ENCODE measurements at places on chromosomes 12 and 14. TPM values are rescaled to one million over a fixed set of nuclear protein-coding genes. Genes with fewer than 3 reads are reported as not detected.

GRCh38 chr14:67641902-67642749, 22.4 kb downstream of the ARG2 start:
- no peak for DNase-seq
- no peak overlapping the region for H3K27ac ChIP-seq
- no peak overlapping the region for H3K4me3 ChIP-seq
- H3K36me3 ChIP-seq: peaks cover 5% of the 10 kb centered on the region
- no peaks in the 10 kb centered on the region for H3K27me3 ChIP-seq
- peaks cover 11% of the 10 kb centered on the region for H3K4me1 ChIP-seq

DNA sequence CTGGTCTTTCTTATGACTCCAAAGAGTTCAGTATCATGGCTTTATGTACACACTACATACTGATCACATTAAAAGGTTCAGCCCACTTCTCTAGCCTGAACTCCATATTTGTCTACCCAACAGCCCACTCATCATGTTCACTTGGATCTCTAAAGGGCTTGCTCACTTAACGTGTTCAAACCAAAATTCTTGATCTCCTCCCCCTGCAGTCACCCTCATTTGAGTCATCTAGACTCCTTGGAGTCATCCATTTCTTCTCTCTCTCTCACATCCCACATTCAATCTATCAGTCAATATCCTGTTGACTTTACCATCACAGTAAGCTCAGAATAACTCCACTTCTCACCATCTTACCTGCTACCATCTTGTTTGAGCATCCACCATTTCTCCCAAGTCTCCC, 148.4 kb upstream of the ARID2 start:
- no peak for DNase-seq
- no peak overlapping the region for H3K27ac ChIP-seq
- H3K27me3 ChIP-seq: no peaks in the 10 kb centered on the region
- peaks cover 9% of the 10 kb centered on the region for H3K4me1 ChIP-seq
- H3K4me3 ChIP-seq: no peak overlapping the region
- no peaks in the 10 kb centered on the region for H3K36me3 ChIP-seq

DNA sequence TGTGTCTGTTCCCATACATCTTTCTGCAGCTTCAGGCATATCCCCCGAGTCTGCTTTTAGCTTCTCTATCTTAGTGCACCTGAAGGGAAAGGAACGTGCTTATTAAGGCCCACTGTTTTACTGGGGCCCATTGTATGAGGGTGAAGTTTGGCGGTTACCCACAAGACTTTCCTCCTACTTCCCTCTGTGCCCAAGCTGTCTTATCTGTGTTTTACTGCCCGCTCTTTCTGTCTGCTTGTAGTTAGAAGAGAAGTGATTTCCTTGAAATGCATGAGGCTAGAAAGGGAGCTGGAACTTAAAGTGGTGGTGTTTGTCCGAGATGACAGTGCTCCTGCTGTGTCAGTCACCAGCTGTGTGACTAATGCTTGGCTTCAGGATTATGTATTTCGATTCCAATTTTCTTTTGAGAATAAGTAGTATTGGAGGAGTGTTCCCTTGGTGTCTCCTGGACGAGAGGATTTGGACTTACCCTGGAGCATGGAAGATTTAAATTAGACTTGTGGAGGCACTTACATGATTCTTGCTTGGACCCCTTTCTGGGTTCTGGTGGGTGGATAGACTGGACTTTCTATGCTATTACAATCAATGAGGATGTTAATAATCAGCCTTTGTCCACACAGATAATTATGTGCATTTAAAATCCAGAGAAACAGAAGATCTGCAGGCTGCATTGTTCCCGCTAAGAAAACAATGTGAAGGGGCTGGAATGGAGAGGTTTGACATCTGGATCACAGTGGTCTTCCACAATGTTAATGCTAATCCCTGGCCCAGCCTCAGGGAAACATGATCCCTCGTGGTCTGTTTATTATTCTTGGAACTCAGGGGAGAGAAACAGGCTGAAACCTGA, 13.9 kb upstream of the KRT86 start:
- no peak for DNase-seq
- H3K27me3 ChIP-seq: peaks cover 60% of the 10 kb centered on the region
- no peak overlapping the region for H3K27ac ChIP-seq
- no peaks in the 10 kb centered on the region for H3K36me3 ChIP-seq

- DNase-seq: no peak
- H3K27me3 ChIP-seq: peaks cover 7% of the 10 kb centered on the region
- H3K27ac ChIP-seq: peak overlapping the region; percentile 78
- H3K4me1 ChIP-seq: peaks cover 22% of the 10 kb centered on the region
Observed at GRCh38 chr12:9925705-9926393, 6.3 kb downstream of the CLEC2A start.

DNA sequence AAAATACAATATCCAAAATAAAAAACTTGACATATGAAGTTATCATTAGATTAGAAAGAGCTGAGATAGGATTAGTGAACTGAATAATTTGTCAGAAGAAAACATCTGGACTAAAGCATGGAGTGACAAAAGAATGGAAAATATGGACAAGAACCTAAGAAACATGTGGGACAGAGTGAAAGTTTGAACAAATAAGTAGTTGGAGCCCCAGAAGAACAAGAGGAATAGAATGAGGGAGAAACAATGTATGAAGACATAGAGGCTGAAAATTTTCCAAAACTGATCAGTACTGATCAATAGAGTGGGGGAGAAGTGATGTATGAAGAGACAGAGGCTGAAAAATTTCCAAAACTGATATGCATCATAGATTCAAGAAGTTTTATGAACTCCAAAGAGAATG, 170.6 kb upstream of the CRY1 start:
- no peak overlapping the region for H3K27ac ChIP-seq
- H3K4me3 ChIP-seq: no peak overlapping the region
- no peak for DNase-seq
- H3K4me1 ChIP-seq: no peaks in the 10 kb centered on the region

Gene CAND1
- total RNA-seq: 234 TPM

Gene KERA
- not detected for total RNA-seq

- H3K27me3 ChIP-seq: no peaks in the 10 kb centered on the region
- H3K36me3 ChIP-seq: peaks cover 51% of the 10 kb centered on the region
- no peak overlapping the region for H3K27ac ChIP-seq
- no peak for DNase-seq
- peaks cover 60% of the 10 kb centered on the region for H3K4me1 ChIP-seq
- H3K4me3 ChIP-seq: no peak overlapping the region
Observed at GRCh38 chr14:22573804-22574203, 15.2 kb downstream of the DAD1 start.

GRCh38 chr14:51107801-51108200, 12.9 kb upstream of the TRIM9 start:
- no peak overlapping the region for H3K27ac ChIP-seq
- no peak for DNase-seq
- H3K36me3 ChIP-seq: peaks cover 2% of the 10 kb centered on the region
- no peak overlapping the region for H3K4me3 ChIP-seq
- peaks cover 6% of the 10 kb centered on the region for H3K27me3 ChIP-seq

DNA sequence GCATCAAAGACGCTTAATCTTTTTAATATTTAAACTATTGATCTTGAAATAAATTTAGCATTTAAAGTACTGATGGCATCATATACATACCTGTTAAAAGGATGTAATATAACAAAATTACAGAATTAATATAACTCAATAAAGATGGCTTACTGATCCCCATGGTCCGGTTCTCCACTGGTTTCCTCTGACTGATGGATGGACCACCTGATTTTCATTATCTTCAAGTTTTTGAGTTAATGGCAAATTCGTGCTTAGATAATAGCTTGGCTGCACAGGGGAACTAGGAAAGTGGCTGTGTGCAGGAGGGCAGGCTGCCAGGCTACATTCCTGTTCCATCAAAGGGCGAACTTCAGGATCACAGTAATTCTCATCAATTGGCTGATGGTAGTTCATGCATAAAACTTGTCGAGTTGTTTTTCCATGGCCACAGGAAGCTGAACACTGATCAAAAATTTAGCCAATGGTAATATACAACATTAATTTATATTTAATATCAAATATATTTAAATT, 123.9 kb downstream of the ADAMTS20 start:
- no peak overlapping the region for H3K27ac ChIP-seq
- no peaks in the 10 kb centered on the region for H3K36me3 ChIP-seq
- no peak for DNase-seq
- H3K4me3 ChIP-seq: no peak overlapping the region

GRCh38 chr12:68932961-68933893, at the start of gene CPM:
Gene CPM (minus strand): TSS chr12:68933171. CDS start chr12:68932837, 334 bp downstream.
- peaks cover 40% of the 10 kb centered on the region for H3K27me3 ChIP-seq
- H3K27ac ChIP-seq: no peak within 1 kb of the TSS
- H3K36me3 ChIP-seq: peaks cover 4% of the 10 kb centered on the region
- peak; percentile 83 for DNase-seq
- H3K4me1 ChIP-seq: peaks cover 14% of the 10 kb centered on the region

- H3K4me1 ChIP-seq: peaks cover 4% of the 10 kb centered on the region
- H3K27ac ChIP-seq: no peak overlapping the region
- H3K4me3 ChIP-seq: no peak overlapping the region
- no peak for DNase-seq
- peaks cover 3% of the 10 kb centered on the region for H3K27me3 ChIP-seq
Observed at GRCh38 chr14:73258845-73259611, 21.7 kb downstream of the PAPLN start.

DNA sequence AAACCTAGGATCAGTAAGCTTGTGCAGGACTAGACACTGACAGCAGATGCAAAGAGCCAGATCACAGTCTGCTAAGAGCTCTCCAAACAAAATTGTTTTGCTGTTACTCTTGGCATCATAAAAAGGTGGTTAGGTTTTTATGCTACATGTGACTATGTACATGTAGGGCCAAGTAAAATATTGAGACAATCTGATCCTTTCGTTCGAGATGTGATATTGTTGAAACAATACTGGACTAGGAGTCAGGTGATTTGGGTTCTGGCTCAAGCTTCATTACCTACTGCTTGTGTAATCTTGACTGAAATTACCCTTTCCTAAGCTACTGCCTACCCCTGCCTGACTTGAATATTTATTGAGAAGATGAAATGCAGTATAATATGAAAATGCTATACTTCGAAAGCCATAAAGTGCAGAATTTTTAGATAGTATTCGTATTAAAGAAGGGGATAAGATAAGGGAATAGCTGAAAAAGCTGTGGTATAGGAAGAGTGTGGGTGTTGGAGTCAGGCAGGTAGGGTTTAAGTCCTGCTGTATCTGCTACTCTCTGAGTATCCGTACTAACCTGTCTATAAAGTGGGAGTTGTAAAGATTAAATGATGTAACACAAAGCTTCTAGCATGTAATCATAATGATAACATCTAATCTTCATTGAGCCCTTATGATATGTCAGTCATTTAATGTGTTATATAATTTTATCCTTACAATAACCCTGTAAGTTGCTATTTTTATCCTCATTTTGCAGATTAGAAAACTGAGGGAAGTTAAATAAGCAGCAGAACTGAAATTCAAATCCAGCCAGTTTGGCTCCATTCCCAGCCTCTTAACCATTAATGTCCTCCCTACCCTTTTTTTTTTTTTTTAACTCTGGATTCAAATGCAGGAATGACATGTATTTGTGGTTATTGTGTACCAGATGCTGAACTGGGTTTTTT, 38.6 kb upstream of the ATF1 start:
- H3K4me3 ChIP-seq: no peak overlapping the region
- no peaks in the 10 kb centered on the region for H3K27me3 ChIP-seq
- no peak for DNase-seq
- no peak overlapping the region for H3K27ac ChIP-seq

Gene PITPNM2
- 13.1 TPM for total RNA-seq

DNA sequence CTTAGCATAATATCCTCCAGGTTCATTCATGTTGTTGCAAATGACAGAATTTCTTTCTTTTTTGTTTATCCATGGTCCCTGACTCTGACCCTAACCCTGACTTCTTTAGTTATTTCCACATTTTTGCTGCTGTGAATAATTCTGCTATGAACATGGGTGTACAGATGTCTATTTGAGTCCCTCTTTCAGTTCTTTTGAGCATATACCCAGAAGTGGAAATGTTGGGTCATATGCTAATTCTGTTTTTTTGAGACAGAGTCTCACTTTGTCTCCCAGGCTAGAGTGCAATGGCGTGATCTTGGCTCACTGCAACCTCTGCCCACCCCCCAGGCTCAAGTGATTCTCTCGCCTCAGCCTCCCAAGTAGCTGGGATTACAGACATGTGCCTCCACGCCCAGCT, 33.1 kb downstream of the KNTC1 start:
- H3K4me1 ChIP-seq: peaks cover 5% of the 10 kb centered on the region
- DNase-seq: no peak
- H3K27me3 ChIP-seq: no peaks in the 10 kb centered on the region

Gene SSTR1
- total RNA-seq: not detected

- H3K4me3 ChIP-seq: no peak overlapping the region
- no peaks in the 10 kb centered on the region for H3K36me3 ChIP-seq
- DNase-seq: no peak
- peaks cover 4% of the 10 kb centered on the region for H3K4me1 ChIP-seq
- peaks cover 38% of the 10 kb centered on the region for H3K27me3 ChIP-seq
Observed at GRCh38 chr12:75528272-75528671, 16.9 kb upstream of the KRR1 start.

Gene TMTC1
- total RNA-seq: not detected

GRCh38 chr14:37848985-37849621, 253.7 kb downstream of the TTC6 start:
- no peak for DNase-seq
- H3K36me3 ChIP-seq: no peaks in the 10 kb centered on the region
- H3K4me3 ChIP-seq: no peak overlapping the region
- no peak overlapping the region for H3K27ac ChIP-seq
- no peaks in the 10 kb centered on the region for H3K27me3 ChIP-seq

DNA sequence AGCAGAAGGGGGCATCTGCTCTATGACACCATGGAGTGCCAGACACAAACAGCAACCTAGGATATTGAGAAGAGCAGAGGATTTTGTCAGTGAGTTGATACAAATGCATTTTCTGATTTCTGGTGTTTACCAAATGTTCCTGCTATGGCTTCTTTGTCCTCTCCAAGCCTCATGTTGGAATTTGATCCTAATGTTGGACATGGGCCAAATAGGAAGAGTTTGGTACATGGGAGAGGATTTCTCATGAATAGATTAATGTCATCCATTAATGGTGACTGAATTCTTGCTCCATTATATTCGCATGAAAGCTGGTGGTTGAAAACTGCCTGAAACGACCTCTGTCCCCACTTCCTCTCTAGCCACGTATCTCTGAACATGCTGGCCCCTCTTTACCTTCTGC, 1002.2 kb upstream of the FLRT2 start:
- H3K27me3 ChIP-seq: no peaks in the 10 kb centered on the region
- no peaks in the 10 kb centered on the region for H3K4me1 ChIP-seq
- DNase-seq: no peak
- no peak overlapping the region for H3K27ac ChIP-seq

DNA sequence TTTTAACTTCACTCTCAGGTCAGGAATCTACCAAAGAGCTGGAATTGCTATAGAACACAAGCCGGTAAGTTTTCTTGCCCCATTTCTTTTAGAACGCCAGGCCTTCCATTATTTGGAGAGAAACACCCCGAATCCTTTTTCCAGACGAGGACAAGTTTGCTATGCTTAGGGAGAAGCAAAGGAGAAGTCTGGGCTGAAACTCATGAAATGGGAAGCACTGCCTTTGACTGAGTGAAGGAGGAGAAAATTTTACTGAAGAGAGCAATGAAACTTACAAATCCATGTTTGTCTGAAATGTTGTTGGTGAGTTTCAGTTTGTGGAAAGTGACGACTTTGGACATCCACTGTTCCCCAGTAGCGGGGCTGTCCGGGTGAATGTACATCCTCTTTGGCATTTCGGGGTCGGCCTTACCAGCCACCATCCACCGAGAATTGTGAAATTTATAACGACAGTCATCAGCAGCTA, 3.3 kb downstream of the TBX3 start:
- no peak overlapping the region for H3K4me3 ChIP-seq
- H3K27ac ChIP-seq: no peak overlapping the region
- H3K4me1 ChIP-seq: peaks cover 22% of the 10 kb centered on the region
- no peak for DNase-seq

- H3K27me3 ChIP-seq: no peaks in the 10 kb centered on the region
- peak overlapping the region; percentile 59 for H3K27ac ChIP-seq
- DNase-seq: no peak
- peak overlapping the region; percentile 70 for H3K4me3 ChIP-seq
- H3K4me1 ChIP-seq: peaks cover 16% of the 10 kb centered on the region
Observed at GRCh38 chr12:91577586-91578539, 395.2 kb upstream of the DCN start.
